ENCODE measurements at places on chromosomes 4 and X. TPM values are rescaled to one million over a fixed set of nuclear protein-coding genes. Genes with fewer than 3 reads are reported as not detected.

SUPT20HL2 gene
- total RNA-seq, result not detected

NAA15 gene
- 33.4 TPM for total RNA-seq

IL1RAPL2 gene
- total RNA-seq, result not detected

DDX60 gene
- 0.06 TPM for total RNA-seq

IGFBP7 gene
- 18.2 TPM for total RNA-seq

CXCL1 gene
- not detected for total RNA-seq

ELOVL6 gene
- 39.9 TPM for total RNA-seq

GLRB gene
- total RNA-seq, result 5.1 TPM

JAKMIP1 gene
- not detected for total RNA-seq
